Ovary (tissue), 10 donors: ENCODE measurements at places on chromosomes 16 and 17. TPM values are rescaled to one million over a fixed set of nuclear protein-coding genes. Genes with fewer than 3 reads are reported as not detected.

DNA sequence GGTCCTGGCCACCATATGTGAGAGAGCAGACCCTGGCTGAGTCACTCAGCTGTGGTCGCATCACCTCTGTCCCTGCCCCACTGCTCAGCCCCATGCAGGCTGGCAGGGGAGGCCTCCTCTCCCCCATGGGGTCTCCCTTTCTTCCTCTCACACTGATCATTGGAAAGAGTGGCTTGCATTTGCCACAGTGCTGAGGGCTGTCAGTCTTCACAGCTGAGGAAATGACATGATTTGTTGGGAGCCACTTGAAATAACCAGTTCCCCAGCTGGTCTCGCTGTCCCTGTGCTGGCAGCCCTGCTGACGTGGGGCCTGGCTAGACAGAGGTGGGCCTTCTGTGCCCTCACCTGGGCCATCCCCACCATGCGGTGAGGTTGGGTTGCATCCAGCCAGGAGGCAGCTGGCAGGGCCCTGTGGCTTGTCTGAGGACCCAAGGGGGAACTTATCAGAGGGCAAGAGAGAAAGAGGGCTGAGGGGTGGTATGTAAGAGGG, 30.1 kb upstream of the MED9 start:
- H3K27me3 ChIP-seq: no peaks in the 10 kb centered on the region
- no peaks in the 10 kb centered on the region for H3K36me3 ChIP-seq
- H3K4me1 ChIP-seq: no peaks in the 10 kb centered on the region

- H3K36me3 ChIP-seq: no peaks in the 10 kb centered on the region
- peaks cover 8% of the 10 kb centered on the region for H3K4me1 ChIP-seq
- no peaks in the 10 kb centered on the region for H3K27me3 ChIP-seq
Measured at GRCh38 chr17:66348584-66349165, 46.3 kb downstream of the PRKCA start.

GRCh38 chr16:48126801-48127644, 28.8 kb downstream of the ABCC12 start:
- no peak overlapping the region for H3K4me3 ChIP-seq
- no peaks in the 10 kb centered on the region for H3K36me3 ChIP-seq
- no peaks in the 10 kb centered on the region for H3K4me1 ChIP-seq
- DNase-seq: no peak

GRCh38 chr17:17051380-17051779, 9.1 kb downstream of the MPRIP start:
- no peaks in the 10 kb centered on the region for H3K36me3 ChIP-seq
- no peak for DNase-seq
- no peak overlapping the region for H3K4me3 ChIP-seq
- H3K27me3 ChIP-seq: no peaks in the 10 kb centered on the region
- H3K4me1 ChIP-seq: peaks cover 36% of the 10 kb centered on the region
- H3K27ac ChIP-seq: peak overlapping the region; percentile 65

DNA sequence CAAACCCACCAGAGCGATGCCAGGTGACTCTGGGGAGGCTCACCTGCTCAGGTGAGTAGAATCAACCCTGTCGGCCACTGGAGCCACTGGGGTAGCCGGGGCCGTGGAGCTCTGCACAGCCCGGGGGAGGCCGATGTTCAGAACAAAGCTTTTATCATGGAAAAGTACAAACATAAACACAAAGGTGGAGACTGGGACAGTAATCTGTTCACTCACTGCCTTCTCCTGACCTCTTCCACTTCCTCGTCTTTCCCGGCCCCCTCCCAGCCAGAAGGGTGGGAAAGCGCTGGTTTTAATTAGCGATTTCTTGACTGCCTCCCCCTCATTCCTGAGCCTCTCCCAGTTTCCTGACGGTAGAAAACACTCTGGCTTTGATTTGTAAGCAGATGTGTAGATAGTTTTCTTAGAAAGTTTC, 9.8 kb upstream of the TEX19 start:
- no peak for DNase-seq
- H3K4me1 ChIP-seq: peaks cover 3% of the 10 kb centered on the region
- no peak overlapping the region for H3K27ac ChIP-seq
- H3K4me3 ChIP-seq: no peak overlapping the region
- H3K36me3 ChIP-seq: no peaks in the 10 kb centered on the region

DNA sequence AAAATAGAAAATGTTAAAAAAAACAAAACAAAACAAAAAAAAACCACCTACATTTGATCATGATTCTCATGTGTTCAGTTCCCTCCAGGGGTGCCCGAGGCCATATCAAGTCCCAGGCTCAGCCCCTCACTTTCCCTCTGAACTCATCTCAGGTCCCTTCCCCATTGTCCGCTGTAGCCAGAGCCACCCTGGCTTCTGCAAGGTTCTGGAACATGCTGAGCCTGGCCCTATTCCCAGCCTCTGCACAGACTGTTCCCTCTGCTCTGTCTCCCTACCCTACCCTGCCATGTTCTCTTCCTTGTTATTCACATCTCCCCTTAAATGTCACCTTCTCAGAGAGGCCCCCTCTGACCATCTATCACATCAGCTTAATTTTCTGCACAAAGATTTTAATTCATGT, 46.9 kb downstream of the TK2 start:
- no peak overlapping the region for H3K4me3 ChIP-seq
- H3K36me3 ChIP-seq: no peaks in the 10 kb centered on the region
- H3K27ac ChIP-seq: no peak overlapping the region
- H3K27me3 ChIP-seq: no peaks in the 10 kb centered on the region
- DNase-seq: peak; percentile 63

GRCh38 chr17:74526681-74527080, 4.6 kb downstream of the CD300LB start:
- H3K27ac ChIP-seq: no peak overlapping the region
- H3K27me3 ChIP-seq: no peaks in the 10 kb centered on the region
- no peaks in the 10 kb centered on the region for H3K4me1 ChIP-seq

GRCh38 chr16:10069374-10069773, 112.9 kb downstream of the GRIN2A start:
- DNase-seq: no peak
- no peak overlapping the region for H3K4me3 ChIP-seq
- H3K36me3 ChIP-seq: no peaks in the 10 kb centered on the region
- no peak overlapping the region for H3K27ac ChIP-seq

DNA sequence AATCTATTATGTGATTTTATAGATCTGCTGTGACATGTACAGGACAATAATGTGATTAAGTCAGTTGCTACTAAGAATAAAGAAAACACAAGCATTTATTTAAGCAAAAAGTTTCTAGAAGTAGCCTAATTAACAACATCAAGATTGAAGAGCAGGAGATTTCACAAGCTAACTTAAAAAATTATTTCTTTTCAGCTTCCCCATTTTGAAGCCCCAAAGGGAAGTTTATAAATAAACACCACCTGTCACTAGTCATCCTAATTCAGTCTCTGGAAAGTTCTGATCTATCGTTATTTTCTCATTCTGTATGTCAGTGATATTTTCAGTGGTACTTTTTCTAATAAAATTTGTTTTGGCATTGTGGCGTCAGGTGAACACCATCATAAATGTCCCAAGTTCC, 8.3 kb downstream of the CAPNS2 start:
- H3K27ac ChIP-seq: no peak overlapping the region
- H3K27me3 ChIP-seq: no peaks in the 10 kb centered on the region
- no peak for DNase-seq
- H3K4me3 ChIP-seq: no peak overlapping the region
- no peaks in the 10 kb centered on the region for H3K4me1 ChIP-seq

Gene FOXJ1
- not detected for total RNA-seq

Gene ZC3H18
- total RNA-seq: 38.3 TPM

Gene GPRC5B
- 27.9 TPM for total RNA-seq

Gene HOXB1
- total RNA-seq: not detected

Gene MTSS2
- 40.2 TPM for total RNA-seq

Gene SPSB3
- total RNA-seq: 35.4 TPM
